Gastroesophageal sphincter (tissue), 4 donors: ENCODE measurements at places on chromosomes 3 and 15.
A peak's percentile ranks its signal among the peaks of the same experiment; 100 is the strongest.

DNA sequence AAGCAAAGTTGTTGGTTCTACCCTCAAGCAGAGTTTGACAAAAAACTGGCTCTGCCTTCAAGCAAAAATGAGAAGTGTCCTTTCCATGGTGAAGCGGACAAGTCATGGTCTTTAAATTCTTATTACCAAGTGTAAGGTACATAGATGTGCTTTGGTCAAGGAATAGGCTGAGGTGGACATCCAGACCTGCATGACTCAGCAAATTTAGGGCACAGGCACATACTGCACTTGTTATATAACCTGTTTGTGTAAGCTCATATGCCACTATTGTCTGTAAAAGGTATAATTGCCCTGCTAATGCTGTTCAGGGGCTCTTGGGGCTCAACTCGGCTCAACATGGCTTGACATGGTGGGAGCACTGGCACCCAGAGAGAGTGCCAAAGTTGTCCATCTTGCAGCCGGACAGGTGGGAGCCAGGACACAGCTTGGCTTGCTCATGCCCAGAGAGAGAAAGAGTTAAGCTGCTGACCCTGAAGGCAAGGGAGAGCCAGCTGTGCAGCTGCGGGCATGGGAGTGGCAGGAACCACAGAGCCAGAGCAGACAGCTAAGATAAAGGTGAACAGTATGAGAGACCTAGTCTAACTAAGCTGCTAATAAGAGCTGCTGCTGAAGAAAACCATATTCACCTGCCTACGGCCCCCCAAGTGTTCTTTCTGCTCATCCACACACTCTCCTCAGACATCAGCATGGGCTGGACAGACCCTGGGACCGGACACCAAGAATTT is 17.7 kb downstream of the MCCC1 start:
- ATAC-seq: no peak

GRCh38 chr3:129038121-129038855 is 22.3 kb upstream of the GP9 start:
- ATAC-seq: no peak

DNA sequence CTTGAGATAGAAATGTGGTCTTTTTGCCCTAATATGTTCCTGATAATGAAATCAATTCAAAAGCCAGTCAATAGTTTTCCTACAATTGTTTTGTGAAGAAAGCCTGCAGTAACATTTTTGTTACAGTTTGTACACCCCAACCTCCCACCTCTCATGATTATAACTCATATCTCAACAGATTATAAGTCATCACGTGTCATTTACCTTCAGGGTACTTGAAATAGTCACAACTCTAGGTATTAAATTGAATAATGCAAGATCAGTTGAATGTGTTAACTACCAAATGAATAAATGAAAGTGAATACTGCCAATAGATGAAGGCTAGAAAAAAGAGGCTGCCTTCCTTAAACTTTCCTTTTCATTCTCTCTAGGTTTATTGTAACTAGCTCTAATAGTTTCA is 32.9 kb upstream of the CTDSPL2 start:
- ATAC-seq: no peak

GRCh38 chr15:55015093-55015445 is 181.7 kb downstream of the RSL24D1 start:
- ATAC-seq: no peak

DNA sequence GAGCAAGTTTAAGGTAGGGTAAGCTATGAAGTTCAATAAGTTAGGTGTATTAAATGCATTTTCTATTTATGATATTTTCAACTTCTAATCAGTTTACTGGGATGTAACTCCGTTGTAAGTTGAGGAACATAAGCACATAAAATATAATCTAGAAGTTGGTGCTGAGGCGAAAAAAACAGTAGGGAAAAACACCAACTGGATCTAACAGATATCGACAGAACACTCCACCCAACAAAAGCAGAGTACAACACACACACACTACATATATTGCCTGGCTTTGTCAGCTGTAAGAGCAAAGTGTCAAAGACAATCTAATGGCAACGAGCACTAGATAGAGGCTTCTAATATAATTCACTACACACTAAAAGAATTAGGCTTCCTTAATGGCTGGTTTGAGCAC is 8.4 kb downstream of the PIK3R4 start:
- ATAC-seq: no peak

DNA sequence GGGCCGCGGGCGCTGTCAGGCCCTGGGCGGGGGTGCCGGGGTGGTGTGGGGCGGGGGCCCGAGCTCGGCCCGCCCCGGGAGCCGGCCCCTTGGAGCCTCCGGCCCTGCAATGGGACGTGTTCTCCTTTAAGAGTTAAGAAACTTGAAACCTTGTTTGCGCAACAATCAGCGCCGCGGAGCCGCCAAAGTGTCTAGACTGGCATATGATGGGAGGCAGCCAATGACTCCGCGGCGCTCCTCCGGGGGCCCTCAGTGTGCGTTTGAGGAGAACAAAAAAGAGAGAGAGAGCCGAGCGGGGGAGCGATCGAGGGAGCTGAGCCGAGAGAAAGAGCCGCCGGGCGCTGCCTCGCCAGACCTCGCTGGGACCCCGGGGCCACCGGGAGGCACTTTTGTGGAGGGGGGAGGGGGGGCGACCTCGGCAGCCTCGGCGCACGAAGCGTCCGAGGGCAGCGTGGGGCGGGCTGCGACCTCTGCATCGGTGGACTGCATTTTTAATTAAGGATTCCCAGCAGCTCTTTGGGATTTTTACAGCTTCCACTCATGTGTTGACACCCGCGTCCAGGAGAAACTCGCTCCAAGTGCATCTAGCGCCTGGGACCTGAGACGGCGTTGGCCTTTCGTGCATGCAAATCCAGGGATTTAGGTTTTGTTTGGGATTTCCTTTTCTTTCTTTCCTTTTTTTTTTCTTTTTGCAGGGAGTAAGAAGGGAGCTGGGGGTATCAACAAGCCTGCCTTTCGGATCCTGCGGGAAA is at the start of gene SMAD6:
TSS of gene SMAD6 (plus strand) at position 202 of the 752 bp plus-strand sequence. CDS start 1,023 bp downstream, outside the sequence.
- peak; percentile 83 for ATAC-seq

DNA sequence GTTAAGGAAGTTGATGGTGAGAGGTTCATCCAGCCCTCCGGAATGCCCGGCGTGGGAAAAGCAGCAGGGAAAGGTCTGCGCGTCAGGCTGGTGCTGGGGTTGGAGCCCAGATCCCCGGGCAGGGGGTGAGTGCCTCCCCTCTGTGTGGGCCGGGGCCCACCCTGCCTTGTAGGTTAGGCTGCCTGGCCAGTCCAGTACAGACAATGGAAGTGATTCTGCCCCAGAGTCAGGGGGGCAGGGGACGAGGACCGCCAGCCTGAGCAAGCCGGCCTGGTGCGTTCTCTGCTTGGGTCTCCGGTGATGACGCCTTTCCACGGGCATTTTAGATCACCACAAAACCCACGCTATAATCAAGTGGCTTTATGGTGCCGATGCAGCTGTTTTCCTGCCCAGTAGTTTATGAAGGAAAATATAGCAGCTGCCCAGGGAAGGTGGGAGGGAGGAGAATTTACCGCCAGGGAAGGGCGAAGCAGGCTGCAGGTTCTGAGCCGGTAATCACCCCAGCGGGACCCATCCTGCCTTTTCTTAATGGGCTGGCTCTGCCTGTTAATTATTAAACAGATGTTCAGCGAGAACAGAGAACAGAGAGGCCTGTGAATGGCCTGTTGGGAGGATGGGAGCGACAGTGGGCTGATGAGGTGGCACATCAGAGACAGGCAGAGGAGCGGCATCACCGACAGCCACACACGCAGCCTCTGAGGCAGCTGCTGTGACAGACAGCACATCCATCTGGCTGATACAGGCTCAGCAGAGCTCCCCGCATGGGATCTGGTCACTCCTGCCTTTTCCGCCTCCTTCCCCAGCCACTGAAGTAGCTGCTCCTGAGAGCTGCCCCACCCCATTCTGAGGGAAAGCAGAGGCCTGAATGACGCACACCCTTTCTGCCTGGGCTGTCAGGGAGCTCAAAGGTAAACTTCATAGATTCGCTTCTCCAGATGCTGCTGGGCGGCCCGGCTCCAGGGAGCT is 35.2 kb downstream of the BDH1 start:
- no peak for ATAC-seq

DNA sequence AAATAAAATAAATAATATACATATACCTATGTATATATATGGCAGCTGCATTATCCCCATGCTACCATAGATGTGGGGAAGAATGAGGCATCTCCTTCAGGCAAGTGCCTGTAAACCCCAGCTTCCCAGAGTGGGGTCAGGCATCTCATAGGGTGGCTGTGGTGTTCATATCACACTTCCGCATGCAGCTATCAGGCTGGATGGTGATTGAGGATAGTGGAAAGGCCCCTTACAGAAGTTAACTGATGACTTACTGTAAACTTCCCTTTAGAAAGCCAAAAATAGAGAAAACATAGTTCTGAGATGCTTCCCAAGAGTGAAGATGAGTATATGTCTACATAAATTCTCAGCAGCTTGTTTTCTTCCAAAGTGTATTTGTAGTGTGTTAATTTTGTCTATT is 3.5 kb upstream of the PP2D1 start:
- ATAC-seq: no peak

- no peak for ATAC-seq
Measured at GRCh38 chr15:91316126-91316525, 216.1 kb downstream of the SV2B start.

- no peak for ATAC-seq
Measured at GRCh38 chr3:57230006-57230405, 2.5 kb downstream of the APPL1 start.

- ATAC-seq: peak; percentile 48
Measured at GRCh38 chr3:101170062-101170771, 150.2 kb downstream of the IMPG2 start.

- ATAC-seq: no peak
Measured at GRCh38 chr3:123745184-123745855, 138.8 kb downstream of the MYLK start.

DNA sequence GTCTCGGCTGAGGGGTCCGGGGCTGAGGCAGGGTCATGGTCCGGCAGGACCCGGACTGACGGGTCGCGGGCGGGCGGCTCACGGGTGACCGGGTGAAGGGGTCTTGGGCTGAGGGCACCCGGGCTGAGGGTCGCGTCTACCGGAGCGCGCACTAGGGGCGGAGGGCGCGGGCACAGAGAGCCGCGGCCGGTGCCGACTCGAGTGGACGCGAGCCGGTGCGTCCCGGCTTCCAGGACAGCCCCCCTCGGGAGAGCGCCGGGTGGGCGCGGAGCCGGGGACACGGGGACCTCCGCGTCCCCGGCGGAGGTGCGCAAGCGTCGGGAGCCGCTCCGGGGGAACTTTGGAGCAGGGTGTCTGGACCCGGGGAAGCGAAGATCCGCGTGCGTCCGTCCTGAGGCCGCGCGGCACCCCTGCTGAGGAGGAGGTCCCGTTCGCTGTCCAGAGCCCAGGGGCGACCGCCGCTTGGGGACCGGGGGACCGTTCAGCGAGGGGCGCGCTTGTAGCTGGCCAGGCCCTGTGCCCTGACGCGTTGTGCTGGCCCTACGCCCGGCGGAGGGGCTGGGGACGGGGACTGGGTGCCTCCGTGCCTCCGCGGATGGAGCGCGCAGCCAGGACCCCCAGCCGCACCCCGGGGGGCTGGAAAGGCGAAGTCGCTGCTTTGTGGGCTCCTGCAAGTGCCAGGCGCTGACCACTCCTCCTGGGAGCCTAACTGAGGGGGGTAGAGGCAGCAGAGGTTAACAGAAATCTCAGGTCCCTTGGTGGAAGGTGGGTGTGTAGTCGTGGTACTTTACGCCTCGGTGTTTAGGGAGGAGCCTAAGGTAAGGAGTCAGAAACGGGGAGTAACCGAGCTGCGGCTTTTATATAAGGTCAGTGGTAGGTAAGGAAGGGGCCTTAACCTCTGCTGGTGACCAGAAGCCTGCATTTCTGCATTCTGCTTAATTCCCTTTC is at the start of gene PPARG:
TSS of gene PPARG (plus strand) at position 889 of the 948 bp plus-strand sequence. CDS start 90,642 bp downstream, outside the sequence.
- ATAC-seq: peak; percentile 35

GRCh38 chr3:80445053-80445452 is 677.3 kb upstream of the ROBO1 start:
- ATAC-seq: no peak

DNA sequence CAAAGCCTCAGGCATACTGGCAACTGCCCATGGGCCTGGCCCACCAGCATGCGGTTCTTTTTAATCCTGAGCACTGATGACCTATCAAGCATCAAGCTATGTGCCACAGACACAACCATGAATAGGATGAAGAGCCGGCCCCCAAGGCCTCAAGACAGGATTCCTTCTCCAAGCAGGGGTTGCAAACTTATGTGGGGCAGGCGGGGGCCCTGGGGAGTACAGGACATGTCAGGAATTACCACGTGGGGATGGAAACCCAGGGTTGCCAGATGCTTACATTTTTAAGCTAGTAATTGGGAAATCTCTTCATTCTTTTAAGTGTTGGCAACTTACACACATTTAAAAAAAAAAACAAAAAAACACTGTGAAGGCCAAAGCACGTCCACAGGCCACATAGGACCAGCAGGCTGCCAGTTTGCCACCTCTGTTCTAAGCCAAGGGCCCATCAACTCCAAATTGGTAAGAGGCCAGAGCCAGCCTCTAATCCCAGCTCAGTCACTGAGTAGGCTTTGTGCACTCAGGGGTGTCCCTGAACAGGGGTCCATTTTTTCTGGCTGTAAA is 32.8 kb downstream of the BDH1 start:
- no peak for ATAC-seq

- ATAC-seq: peak; percentile 8
Measured at GRCh38 chr3:152051501-152052404, 178.3 kb downstream of the SUCNR1 start.
